ENCODE measurements at places on chromosomes 5 and 9.

- DNase-seq: no peak
Observed at GRCh38 chr5:116510517-116510916, 64.1 kb downstream of the SEMA6A start.

DNA sequence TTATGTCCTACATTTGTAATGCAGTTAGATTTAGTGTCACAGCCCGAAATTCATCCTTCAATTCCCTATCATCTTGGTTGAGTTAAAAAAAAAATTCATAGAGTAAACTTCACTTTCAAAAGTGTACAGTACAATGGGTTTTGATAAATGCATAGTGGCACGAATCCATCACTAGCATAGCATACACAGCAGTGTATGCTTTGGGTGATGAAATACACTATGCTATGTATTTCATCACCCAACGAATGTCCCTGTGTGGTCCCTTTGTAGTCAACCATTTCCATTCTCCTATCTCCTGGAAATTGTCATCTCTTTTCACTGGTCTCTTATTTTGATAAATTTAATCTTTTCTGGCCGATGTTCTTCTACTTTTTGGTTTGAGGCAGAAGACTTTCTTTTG lies 129.4 kb upstream of the BASP1 start:
- DNase-seq: no peak

GRCh38 chr9:109962215-109962614 lies 182.2 kb downstream of the PALM2AKAP2 start:
- DNase-seq: no peak

GRCh38 chr5:35803191-35803651 lies 53.5 kb upstream of the IL7R start:
- no peak for DNase-seq

GRCh38 chr9:13090628-13091027 lies 188.9 kb downstream of the MPDZ start:
- DNase-seq: no peak

DNA sequence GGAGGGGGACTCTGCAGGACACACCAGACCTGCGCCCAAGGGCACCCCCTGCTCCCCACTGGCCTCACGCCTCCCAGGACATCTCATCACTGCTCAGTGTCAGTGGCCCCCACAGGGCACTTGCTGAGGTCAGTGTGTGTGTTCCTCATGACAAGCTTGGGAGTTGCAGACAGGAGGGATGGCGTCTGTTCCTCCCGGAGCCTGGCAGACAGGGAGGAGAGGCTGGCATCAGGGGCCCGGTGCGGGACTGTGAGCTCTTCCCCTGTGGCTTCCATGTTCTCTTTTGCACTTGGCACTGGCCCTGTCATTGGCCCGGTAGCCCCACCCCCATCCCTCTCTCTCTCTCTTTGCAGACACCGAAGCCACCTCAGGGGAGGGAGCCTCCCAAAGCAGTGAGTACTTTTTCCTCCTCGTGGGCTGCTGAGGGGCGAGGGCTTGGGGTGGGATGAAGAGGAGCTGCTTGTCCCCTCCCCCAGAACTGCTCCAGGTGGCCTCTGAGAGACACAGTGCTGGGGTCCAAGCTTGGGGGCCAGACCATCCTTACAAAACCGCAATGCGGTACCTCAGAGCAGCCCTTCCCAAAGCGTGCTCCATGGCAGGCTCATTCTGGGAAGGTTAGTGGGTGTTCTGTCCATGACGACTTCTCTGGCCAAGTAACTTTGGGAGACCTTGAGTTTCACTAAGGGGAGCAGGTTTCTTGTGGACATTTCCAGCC lies 75.7 kb downstream of the AMBP start:
- no peak for DNase-seq

DNA sequence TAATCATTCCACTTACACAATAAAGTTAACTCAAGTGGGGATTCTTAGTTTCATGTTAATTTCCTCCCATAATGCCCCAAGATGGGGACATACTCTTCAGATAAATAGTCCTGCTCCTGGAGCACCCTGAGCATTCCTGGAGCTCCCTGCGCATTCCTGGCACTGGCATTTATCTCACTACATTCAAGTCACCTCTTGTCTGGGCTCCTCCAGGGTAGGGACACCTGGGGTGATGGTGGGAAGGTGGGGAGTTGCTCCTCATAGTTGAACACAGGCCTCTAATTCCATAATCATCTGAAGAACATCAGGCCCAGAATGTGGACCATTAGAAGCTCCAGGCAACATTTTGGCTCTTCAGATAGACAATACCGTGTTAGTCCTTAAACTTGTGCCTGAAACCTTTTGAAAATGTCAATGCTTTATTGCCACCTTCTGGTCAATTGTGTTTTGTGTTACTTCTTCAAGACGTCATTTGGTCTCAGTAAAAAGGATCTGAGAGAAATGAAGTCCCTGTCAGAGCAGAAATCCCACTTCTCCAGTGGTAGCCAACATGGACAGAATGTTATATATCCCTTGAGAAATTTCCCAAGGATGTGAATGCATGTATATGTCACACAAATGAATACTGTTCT lies 14.2 kb upstream of the AGGF1 start:
- DNase-seq: no peak
